Fibroblast of skin of left quadriceps (primary cell): ENCODE measurements at places on chromosomes 16 and 17.
A peak's percentile ranks its signal among the peaks of the same experiment; 100 is the strongest.

DNA sequence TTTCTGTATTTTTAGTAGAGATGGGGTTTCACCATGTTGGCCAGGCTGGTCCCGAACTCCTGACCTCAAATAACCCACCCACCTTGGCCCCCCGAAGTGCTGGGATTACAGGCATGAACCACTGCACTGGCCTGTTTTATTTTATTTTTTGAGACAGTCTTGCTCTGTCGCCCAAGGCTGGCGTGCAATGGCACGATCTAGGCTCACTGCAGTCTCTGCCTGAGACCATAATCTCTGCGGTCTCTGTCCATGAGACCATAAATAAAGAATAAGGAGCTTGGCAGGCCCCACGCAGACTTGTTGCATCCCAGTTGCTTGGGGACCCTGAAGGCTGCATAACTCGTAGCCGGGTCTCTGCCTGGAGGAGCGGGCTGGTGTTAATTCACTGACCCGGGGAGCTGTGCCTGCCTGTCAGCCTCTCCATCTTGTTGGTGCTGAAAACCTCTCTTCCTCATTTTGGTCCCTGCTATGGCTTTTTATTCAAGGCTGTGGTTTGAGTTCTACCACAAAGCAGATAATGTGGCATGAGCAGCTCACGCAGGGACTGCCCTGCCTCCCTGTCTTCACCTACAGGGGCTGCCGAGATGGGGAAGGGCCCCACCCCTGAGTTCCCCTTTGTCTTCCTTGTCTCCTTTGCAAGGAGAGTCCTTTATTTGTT lies 82.1 kb downstream of the MSI2 start:
- no peak for DNase-seq

DNA sequence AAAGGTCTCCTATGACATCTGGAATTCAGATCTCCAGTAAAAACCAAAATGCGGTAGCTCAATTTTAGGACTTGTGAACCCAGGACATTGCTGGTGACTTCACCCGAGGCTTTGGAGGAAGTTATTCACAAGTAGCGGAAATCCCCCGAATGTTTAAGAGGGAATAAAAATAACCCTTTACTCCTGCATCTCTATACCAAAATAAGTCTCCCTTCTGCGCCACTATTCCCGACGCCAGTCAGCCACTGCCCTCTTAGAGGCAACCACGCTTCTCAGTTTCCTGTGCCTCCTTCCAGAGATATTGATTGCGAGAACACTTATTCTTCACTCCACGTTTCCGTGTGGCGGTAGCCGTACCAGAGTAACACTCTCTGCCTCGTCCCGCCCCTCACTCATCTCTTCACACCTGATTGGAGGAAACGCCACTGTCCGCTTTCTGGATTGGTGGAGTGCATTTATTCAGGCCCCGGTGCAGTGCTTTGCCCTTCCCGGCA lies 27.4 kb downstream of the EMP2 start:
- DNase-seq: no peak

GRCh38 chr16:89911375-89911774 lies 7.3 kb upstream of the MC1R start:
- DNase-seq: no peak

DNA sequence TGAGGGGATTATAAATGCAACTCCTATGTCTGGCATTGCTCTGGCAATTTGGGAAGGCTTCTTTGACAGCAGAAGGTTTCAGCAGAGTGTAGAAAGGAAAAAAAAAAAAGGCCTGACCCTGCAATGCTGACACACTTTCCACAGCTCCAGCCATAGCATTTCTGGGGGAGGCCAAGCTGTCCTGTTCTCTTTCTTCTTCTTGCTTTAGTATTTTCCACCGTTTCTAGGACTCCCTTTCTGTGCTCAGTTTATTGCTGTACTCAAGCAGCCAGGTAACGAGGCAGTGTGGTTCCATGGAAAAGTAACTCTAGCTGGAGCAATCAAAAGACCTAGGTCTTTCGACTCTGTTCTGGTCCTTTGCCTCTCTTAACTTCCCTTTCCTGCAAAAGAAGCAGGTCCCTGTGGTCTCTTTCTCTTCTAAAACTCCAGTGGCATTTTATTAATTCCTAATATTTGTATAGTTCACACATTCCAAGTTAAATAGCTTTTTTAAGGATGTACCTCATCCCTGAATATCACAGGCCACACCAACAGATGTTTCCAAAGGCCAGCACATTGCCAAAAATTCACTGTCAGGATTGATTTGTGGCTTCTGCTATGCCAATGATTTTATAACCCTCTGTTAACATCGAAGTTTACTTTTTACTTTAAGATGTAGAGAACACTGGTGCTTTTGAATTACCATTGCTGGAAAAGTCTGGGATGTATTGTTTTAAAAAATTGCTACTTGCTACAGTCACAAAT lies 90.3 kb upstream of the BCAR1 start:
- DNase-seq: no peak

DNA sequence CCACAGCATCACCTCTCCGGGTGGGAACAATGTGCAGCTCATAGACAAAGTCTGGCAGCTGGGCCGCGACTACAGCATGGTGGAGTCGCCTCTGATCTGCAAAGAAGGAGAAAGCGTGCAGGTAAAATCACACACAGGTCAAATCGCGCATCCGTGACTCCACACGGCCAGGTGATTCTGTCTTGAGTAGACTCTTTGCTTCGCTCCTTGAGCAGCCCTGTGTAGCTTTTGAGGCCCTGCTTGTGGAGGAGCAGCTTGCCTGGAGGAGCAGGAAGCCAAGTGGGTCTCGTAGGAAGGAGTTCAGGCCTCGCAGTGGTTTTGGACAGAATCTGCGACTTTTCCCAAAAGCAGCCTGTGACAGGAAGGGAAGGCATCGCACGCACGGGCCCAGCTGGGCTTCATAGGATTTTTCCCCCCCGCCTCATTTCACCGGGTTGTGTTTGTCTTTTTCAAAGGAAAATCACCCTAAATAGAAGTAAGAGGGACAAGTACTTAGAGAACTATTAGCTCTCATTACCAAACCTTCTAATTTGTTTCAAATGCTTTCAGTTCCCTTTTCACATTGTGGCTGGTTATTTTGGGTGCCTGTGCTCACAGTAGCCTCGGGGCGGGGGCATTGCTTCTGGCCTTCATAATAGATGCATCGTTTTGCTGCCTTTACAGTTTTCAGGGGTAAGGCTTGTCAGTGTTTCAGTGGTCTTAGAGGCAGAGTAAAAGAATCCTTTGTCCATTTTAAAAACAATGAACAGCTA lies 71.5 kb downstream of the SEC14L1 start:
- no peak for DNase-seq

DNA sequence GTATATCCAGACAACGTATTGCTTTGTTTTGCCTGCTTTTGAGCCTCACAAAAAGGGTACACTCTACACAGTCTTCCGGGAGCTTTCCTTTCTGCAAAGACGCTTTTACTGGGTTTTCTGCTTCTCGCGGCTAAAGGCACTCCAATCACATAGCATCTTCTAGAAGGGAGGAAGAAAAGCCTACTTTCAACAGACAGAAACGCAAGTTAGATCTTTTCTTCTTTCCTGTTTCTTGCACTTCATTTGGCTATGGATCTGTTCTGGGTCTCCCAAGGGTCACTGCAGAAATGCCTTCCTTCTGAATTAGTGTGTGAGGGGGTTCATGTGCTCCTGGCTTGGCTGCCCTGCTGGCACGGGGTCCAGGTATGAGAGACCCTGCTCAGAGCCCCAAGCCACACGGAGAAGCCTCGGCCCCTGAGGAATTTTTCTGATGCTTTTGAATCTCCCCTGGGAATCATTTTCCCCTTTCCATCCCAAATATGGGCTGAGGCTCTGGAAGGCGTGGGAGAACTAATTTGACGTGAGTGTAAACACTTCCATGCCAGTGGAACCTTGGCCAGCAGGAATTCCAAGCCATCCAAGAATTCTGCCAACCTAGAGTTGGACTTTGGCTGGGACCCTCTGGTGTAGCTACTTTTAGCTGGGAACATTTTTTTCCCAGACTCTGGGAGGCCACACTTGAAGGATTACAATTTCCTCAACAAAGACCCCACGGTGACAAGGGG lies 49.6 kb upstream of the NKD1 start:
- peak; percentile 4 for DNase-seq

- DNase-seq: no peak
These were observed 28.6 kb downstream of the TPPP3 start for GRCh38 chr16:67364600-67365235.

- DNase-seq: no peak
These were observed 13.5 kb downstream of the SOX8 start for GRCh38 chr16:995087-995486.
